ENCODE measurements at places on chromosomes 2 and 18.

- no peak for DNase-seq
Observed at GRCh38 chr2:88126772-88127637, 857 bp downstream of the FABP1 start.

GRCh38 chr18:3458378-3458777 is 8.4 kb downstream of the TGIF1 start:
- no peak for DNase-seq

DNA sequence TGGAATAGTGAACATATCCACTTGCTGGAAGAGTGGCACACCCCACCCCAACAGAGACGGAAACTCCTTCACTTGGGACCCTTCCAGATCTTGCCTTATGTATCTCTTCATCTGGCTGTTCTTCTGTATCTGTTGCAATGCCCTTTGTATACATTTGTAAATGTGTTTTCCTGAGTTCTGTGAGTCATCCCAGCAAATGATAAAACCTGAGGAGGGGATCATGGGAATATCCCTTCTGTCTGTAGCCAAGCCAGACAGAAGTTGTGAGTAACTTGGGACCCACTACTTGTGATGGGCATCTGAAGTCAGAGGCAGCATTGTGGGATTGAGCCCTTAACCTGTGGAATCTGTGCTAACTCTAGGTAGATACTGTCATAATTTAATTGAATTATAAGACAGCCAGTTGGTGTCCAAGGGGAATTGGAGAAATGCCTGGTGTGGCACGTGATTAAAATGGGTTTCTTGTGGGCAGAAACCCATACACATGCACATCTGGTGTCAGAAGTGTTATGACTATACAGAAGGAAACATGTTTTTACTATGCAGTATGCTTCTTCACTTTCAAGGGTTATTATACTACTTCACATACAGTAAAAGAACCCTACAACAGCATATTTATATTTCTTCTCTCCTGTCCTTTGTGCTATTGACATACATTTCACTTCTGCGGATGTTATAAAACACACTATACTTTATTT is 32.3 kb upstream of the TMEM247 start:
- no peak for DNase-seq

GRCh38 chr18:3782901-3783300 is 332.9 kb downstream of the TGIF1 start:
- DNase-seq: no peak

Data from right cardiac atrium (tissue), 5 donors.